ENCODE measurements at places on chromosomes 13 and 19.

- DNase-seq: no peak
These were observed 24.6 kb downstream of the TLE2 start for GRCh38 chr19:3004522-3004921.

DNA sequence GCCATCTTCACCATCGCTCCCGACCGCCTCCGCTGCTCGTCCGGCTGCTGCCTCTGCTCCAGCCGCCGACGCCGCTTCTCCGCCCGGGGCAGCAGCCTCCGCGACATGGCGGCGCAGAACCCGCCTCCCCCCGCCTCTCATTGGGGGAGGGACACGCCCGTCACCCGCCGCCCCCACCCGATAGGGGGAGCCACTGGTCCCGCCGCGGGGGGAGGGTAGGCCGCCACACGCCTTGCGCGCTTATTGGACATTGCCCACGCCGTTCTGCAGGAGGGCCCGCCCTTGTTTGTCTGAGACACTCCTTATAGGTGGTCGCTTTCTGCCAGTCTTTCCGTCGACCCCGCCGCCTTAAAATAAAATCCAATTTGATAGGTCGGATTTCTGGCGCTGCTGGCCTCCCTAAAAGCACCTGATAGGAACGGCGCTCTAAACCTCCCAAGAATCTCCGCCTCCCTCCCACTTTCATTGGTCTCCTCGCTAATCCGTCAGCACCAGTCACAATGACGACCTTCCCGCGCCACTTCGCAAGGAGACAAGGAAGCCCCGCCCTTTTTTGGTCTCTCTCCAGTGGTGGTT lies at the start of gene HNRNPL:
Gene HNRNPL (minus strand): TSS at position 127 of the 576 bp plus-strand sequence. CDS start 20 bp downstream, at position 107.
- DNase-seq: no peak

DNA sequence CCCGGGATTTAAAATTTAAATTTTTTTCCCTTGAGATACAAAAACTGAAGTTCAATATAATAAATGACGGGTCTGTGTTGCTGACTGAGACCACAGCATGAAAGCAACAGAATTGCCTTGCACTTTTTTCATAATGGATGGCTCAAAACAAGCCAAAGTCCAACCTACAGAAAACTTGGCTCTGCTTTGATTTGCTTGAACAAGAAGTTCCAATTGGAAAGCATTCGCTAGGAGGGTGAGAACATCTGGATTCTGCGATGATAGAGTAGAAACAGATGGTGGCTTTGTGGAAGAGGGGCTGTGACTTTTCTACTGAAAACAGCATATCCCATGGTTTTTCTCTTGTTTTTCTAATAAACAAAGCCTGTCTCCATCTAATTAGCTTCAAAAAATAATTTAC lies 46.4 kb downstream of the THSD1 start:
- peak; percentile 94 for DNase-seq

- no peak for DNase-seq
These were observed 31.6 kb downstream of the CCL25 start for GRCh38 chr19:8084152-8084551.

DNA sequence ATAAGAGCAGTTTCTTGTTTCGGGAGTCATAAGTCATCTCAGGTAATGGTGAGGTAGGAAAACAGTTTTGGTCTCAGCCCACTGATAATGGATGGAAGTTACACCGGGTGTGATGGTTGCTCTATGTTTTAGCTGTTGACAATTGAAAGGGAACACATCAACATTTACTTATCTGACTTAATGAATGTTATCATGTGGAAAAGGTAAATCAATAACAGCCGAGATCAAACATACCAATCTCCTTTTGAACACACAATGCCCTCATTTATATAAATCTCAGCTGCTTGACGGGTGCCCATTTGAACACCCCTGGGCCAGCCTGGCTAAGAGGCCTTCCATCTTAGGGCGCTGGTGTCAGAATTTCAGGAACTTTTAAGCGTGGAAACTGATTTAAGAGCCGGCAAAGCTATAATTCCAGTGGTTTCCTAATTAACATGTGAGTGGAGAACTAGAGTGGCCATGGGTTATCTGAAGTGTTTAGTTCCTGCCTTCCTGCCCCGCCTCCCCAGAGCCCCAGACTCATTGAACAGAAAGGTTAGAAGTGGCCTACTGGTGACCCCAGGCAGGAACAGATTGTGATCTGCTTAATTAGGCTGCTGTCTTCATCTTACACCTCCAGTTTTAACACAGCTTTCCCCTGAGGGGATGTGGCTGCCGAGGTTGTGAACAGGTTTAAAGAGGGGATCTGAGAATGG lies 572.7 kb downstream of the FGF9 start:
- no peak for DNase-seq

All from fibroblast of lung (primary cell).